ENCODE measurements at places on chromosomes 7 and 10.
A peak's percentile ranks its signal among the peaks of the same experiment; 100 is the strongest.

- DNase-seq = peak; percentile 56
Observed at GRCh38 chr7:155922067-155922816, 110.0 kb upstream of the SHH start.

- DNase-seq = no peak
Observed at GRCh38 chr7:44486693-44487092, 3.8 kb downstream of the NUDCD3 start.

GRCh38 chr10:63563623-63564022 lies 42.4 kb downstream of the REEP3 start:
- DNase-seq = no peak

DNA sequence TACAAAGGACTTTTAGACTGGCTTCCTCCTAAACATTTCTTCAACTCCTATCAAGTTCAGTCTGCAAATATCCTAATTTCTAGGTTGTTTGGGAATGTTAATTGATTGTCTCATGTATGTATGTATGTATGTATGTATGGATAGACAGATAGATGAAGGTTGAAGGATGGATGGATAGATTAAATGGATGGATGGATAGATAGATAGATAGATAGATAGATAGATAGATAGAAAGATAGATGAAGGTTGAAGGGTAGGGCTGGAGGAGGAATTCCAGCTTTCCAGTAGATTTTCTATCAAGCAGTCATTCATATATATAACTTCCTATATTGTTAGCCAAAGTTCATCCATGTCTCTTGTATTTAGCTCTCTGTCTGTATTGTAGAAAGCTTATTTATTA lies 85.8 kb downstream of the KAT6B start:
- DNase-seq = no peak

DNA sequence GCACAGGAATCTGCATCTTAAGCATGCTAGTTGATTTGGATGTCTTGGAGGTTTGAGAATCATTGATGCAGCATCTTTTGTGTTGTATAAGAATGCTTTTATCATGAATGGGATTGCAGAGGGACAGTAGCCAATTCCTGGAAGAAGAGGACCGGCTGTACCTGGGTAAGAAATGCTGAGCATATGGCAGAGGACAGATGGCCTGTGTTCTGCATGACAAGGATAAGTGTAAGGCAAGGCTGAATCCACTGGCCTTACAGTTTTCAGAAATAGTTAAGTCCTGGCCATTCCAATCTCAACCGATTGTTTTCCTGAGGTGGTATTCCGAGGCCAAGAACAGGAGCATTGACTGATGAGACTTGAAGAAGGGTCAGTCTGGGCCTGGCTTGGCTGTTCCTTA lies 24.4 kb upstream of the KBTBD2 start:
- no peak for DNase-seq

GRCh38 chr10:64277536-64277935 lies 756.3 kb downstream of the REEP3 start:
- no peak for DNase-seq

DNA sequence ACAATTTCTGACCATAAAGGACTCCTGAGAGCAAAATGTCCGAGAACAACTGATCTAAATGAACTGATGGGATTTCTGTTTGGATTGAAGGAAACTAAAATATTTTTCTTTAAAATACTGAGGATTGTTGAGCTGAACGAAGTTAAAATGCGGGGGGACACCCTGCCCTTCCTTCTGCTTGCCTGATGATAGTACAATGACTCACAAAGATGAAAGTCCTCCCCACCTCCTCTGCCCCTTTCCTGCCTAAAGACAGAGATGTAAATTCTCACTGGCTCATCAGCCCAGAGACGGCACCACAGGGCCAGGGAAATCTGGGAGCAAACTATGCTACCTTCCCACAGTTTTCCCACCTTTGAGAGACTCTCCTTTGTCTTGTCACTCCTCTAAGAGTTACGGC lies 180.6 kb downstream of the PHTF2 start:
- no peak for DNase-seq

DNA sequence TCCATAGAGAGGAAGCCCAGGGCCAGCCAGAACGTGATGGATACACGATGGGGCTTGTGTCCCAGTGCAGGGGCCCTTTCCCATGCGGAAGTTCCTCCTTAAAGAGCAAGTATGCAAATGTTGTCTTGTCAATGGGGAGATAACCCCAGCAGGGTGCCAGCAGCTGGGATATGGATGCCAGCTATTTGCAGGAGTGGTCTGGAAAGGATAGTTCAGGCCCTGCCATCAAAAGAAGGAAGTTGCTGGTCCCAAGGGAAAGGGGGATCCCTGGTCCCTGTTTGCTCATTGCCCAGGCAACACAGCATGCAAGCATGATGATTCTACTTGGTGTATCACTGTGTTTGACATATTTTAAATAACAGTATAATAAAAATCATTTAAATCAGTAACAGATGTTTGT lies 73.1 kb upstream of the HECW1 start:
- DNase-seq = no peak

DNA sequence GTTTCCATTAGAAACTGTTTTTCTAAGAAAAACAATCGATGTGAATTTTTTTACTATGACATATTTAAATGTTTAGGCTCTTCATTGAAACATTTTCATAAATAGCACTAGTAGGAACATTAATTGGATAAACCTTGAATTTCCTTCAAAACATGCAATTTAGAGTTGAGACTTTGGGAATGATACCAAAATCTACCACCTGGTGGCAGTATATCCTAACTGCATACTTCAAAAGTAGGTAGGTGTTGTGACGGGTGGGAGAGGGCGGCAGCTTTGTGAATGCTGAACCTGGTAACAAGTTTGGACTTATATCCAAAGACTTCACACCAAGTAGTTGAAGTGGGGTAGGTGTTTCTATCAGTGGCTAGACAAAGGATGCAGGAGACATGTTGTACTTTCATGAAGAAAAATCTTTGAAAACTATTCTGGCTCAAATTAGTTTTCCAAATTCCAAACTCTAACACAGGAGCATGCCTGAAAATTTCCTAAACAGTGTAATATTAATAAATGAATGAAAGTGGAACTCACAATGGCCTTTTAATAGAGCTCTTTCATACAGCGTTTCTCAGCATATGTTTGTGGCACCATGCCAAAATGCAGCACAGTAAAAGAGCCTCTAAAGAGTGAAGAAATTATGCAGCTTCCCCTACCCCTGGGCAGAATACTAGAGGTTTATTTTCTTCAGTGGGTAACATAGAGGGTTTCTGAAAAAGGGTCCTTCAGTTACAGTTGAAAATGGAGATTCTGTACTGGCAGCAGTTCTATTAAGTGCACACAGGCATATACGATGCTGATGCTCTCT lies 201.0 kb upstream of the TPK1 start:
- DNase-seq = peak; percentile 16

- no peak for DNase-seq
Observed at GRCh38 chr7:27167916-27168264, 2.6 kb upstream of the HOXA9 start.

GRCh38 chr10:88346144-88346977 lies 236.8 kb downstream of the RNLS start:
- DNase-seq = no peak

- DNase-seq = peak; percentile 44
Observed at GRCh38 chr10:129850790-129851189, 113.3 kb downstream of the EBF3 start.

DNA sequence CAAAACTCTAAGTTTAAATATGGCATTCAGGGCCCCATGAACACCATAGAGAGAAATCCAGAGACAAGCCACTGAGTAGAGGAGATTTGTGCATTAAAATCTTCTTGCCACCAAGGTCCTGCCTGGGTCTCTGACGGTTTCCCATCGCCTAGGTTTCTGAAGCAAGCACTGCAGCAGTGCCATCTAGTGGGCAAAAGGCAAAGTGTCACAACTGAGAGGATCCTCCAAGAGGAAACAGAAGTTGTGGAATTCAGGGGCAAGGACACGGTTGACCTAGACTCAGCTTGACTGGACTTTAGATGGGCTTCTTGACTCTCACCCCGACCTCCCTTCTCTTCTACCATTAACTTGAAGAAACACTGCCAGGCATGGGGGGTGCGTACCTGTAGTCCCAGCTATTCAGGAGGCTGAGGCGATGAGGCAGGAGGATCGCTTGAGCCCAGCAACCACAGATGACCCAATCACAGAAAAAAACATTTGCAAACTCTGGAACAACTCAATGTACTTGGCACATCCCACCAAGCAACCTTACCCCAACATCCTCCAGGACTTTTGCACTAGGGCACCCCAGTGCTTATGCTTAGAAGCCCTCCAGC lies 604.1 kb downstream of the GALNT17 start:
- peak; percentile 62 for DNase-seq

GRCh38 chr10:27660711-27661110 lies 84.9 kb downstream of the MKX start:
- DNase-seq = no peak

DNA sequence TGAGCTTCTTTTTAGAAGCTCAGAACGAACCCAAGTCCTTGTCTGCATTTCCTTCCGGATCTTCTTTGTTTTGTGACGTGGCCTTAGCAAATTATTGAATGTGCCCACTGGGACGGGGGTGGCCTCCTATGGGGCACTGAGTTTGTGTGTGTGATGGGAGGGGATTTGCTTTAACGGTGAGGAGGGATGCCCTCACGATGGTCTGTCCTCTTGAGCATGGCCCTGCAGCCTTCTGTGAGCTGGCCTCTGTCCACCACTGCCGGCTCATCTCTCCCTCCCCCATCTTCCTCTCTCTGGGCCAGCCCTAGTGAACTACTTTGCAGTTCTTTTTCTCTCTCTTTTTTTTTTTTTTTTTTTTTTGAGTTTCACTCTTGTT lies 62.9 kb upstream of the MKRN1 start:
- no peak for DNase-seq

All from progenitor cell of endocrine pancreas (in vitro differentiated cells).